ENCODE measurements at places on chromosomes 3 and 15. TPM values are rescaled to one million over a fixed set of nuclear protein-coding genes. Genes with fewer than 3 reads are reported as not detected.

CHMP2B gene
- total RNA-seq = 24.3 TPM

SGO1 gene
- not detected for total RNA-seq

PLD1 gene
- 105 TPM for total RNA-seq

ASB14 gene
- total RNA-seq = not detected

WDR72 gene
- not detected for total RNA-seq

SLC35A5 gene
- 39.5 TPM for total RNA-seq

STXBP5L gene
- total RNA-seq = 7.7 TPM

TGFBR2 gene
- 153 TPM for total RNA-seq

SKOR1 gene
- total RNA-seq = 0.17 TPM

BSN gene
- total RNA-seq = 1.2 TPM

CD80 gene
- 0.76 TPM for total RNA-seq

MEX3B gene
- total RNA-seq = 1.1 TPM

SPESP1 gene
- total RNA-seq = 1.7 TPM

GRCh38 chr3:106380232-106380631, 511.4 kb upstream of the CBLB start:
- H3K36me3 ChIP-seq = no peaks in the 10 kb centered on the region
- no peaks in the 10 kb centered on the region for H3K4me1 ChIP-seq
- no peaks in the 10 kb centered on the region for H3K27me3 ChIP-seq
- no peak overlapping the region for H3K4me3 ChIP-seq
- no peak for DNase-seq

DNA sequence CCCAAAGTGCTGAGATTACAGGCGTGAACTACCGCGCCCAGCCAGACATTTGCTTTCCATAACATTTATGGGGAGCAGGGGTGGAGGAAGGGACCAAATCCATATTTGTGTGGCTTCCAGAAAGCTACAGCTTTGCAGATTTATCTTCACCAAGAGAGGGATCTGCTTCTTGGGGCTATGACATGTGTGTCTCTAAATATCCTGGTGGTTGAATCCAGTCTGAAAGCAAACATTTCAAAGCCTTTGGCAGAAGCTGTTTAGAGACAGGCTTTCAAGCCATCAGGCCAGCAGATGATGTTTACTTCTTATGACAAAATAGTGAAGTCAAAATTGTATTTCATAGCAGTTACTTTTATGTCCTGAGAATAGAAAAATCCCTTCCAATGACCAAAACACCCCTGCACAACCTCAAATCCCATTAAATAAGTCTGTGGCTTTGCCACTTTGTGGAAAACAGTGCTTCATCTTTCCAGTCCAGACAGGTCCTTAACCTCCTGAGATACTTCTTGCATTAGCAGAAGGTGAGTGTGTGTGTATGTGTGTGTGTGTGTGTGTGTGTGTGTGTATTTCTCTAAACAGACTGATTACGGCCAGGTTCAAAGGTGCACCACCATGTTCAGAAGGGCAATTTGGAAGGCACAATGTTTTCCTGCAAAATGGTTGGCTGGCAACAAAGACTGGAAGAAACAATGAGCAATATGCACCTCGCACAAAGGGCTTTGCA, 191.4 kb upstream of the LRIG1 start:
- no peak for DNase-seq
- no peak overlapping the region for H3K27ac ChIP-seq
- H3K4me3 ChIP-seq = no peak overlapping the region

- no peaks in the 10 kb centered on the region for H3K4me1 ChIP-seq
- H3K27ac ChIP-seq = no peak overlapping the region
- no peak overlapping the region for H3K4me3 ChIP-seq
These were observed 2.8 kb upstream of the VGLL3 start for GRCh38 chr3:86993704-86994103.

DNA sequence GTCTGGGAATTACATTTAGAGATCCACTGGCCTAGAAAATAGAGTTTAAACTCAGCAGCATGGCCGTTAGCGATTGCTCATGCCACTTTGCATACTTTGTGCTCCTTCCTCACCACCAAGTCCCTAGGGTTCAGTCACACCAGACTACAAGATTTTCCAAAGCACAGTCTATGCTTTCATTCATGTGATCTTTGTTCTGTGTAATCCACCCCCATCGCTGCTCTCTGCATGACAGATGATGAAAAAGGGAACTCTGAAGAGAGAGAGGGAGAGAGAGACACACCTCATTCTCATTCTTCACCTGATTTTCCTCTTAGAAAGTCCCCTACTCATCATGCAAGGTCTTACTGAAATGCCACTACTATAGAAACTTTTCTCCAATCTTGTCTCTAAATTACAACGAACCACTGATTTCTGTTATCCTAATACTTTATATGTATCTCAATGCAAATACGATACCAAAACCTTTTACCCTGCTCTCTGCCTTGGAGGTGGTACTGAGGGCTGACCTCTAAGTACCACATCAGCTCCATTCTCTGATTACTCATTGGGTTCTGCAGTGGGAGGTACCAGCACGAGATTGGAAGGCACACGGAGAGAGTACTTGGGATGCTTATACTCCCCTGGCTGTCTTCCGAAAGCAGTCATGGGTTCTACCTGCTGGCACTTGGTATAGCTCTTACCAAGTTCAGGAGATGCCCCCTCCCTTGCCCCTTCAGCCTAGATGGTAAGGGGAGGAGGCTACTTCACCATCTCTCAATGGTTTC, 1.1 kb upstream of the PARP15 start:
- no peak overlapping the region for H3K27ac ChIP-seq
- H3K36me3 ChIP-seq = peaks cover 9% of the 10 kb centered on the region
- H3K4me3 ChIP-seq = no peak overlapping the region
- H3K4me1 ChIP-seq = peaks cover 11% of the 10 kb centered on the region

DNA sequence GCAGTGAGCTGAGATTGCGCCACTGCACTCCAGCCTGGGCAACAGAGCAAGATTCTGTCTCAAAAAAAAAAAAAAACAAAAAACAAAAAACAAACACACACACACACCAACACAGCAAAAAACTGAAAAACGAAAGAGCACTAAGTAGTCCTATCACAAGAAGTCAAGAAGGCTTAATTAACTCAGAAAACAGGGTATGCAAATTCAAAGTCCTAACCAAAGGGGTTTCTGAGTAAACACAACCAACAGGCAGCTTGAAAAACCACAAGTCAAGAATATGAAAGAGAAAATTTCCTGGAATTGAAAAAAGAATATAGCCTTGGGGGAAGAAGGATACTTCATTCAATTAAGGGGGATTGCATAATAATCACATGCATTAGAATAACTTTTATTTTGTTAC, 37.7 kb upstream of the PARP14 start:
- no peak for DNase-seq
- H3K36me3 ChIP-seq = no peaks in the 10 kb centered on the region
- no peak overlapping the region for H3K27ac ChIP-seq

- no peak overlapping the region for H3K27ac ChIP-seq
- H3K27me3 ChIP-seq = no peaks in the 10 kb centered on the region
- no peak overlapping the region for H3K4me3 ChIP-seq
- no peaks in the 10 kb centered on the region for H3K36me3 ChIP-seq
These were observed 14.0 kb upstream of the CCDC80 start for GRCh38 chr3:112654979-112655378.

DNA sequence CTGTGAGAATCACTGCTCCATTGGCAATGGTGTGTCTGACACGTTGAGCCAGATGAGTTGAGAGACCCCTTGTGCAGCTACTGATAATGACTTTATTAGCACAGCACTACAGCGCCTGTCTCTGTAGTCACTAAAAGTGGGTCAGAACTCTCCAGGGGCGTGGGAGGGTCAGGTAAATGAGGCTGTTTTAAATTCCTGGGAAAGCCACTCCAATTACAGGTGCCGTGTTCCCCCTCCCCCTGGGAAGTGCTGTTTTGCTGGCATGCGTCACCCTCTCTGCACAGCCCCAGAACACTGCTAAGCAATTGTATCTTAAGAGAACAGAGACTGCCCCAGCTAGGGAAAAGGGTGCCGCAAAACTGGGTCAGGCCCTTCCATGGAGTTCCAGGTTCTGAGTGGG, 21.5 kb upstream of the CPNE9 start:
- peak overlapping the region; percentile 8 for H3K27ac ChIP-seq
- H3K4me3 ChIP-seq = no peak overlapping the region
- DNase-seq = peak; percentile 36

DNA sequence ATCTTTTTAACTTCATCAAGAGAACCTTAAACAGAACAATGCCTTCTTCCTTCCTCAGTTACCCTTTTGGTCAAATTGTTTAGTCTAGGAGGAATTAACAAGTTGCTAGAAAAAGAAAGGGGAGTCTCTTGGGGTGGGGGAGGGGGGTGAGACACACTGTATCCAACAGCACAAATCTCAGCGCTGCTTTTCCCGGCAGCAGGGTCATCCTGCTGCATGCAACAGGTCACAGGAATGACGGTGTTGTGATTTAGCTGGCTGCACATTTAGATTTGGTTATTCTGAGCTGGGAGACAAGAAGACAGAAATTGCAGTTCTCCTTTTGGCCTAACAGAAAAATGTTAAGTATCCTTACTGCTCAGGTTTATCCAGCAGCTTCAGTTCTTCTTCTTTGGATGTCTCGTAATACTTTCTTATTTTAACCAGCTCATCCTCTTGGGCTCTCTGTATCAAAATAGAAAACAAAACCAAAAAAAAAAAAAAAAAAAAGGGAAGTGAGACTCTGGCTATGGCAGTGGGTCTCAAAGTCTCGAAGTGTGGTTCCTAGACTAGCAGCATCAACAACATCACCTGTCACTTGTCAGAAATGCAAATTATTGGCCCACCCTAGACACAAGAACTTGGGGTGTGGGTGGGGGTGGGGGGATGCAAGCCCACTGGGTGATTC, 190.5 kb downstream of the GREM1 start:
- H3K4me3 ChIP-seq = no peak overlapping the region
- no peaks in the 10 kb centered on the region for H3K27me3 ChIP-seq
- no peaks in the 10 kb centered on the region for H3K36me3 ChIP-seq
- no peak for DNase-seq
- H3K27ac ChIP-seq = peak overlapping the region; percentile 44

GRCh38 chr3:53880396-53881345, 1.3 kb downstream of the ACTR8 start:
- H3K36me3 ChIP-seq = peaks cover 58% of the 10 kb centered on the region
- DNase-seq = no peak
- H3K4me3 ChIP-seq = no peak overlapping the region
- H3K4me1 ChIP-seq = peaks cover 8% of the 10 kb centered on the region
- no peaks in the 10 kb centered on the region for H3K27me3 ChIP-seq
- no peak overlapping the region for H3K27ac ChIP-seq

DNA sequence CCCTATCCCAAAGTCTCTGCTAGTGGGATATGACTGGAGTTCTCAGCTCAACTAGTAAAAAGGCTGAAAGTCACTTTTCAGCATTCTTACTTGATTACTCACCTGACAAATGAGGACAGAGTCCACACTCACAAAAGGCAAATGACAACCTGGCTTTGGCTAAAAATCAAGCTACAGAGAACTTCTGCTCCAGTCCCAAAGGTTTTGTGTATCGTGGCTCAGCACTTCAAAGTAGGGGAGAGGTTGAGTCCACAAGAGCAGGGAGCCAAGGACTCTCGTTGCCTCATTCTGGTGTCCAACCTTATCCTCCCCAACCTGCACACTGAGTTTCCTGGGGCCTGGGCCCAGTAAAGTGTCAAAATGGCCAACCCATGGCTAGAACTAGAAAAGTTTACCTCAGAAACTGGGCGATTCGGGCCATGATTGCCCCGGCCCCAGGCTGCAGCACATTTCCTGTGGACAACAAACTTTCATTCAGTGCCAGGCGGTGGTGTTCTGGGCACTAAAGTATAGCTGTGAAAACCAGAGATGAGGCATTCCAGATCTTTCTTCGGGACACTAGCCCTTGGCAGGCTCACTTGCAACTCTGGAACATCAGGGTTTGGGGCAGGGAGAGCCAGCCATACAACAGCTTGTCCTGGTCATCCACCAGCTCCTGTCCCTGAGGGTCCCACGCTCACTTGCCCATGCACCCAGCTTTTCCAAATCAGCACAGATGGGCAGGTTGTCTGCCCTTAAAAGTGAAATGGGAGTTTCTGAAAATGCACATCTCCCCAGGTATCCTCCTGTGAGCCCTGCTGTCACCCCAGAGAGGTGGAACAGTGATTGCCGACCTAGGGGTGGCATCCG, 3.1 kb downstream of the ACAA1 start:
- no peaks in the 10 kb centered on the region for H3K27me3 ChIP-seq
- peak; percentile 29 for DNase-seq
- H3K27ac ChIP-seq = peak overlapping the region; percentile 3

GRCh38 chr15:41895491-41895890, 1.6 kb upstream of the SPTBN5 start:
- no peak overlapping the region for H3K27ac ChIP-seq
- H3K4me3 ChIP-seq = no peak overlapping the region
- no peaks in the 10 kb centered on the region for H3K36me3 ChIP-seq
- DNase-seq = no peak
- no peaks in the 10 kb centered on the region for H3K27me3 ChIP-seq

DNA sequence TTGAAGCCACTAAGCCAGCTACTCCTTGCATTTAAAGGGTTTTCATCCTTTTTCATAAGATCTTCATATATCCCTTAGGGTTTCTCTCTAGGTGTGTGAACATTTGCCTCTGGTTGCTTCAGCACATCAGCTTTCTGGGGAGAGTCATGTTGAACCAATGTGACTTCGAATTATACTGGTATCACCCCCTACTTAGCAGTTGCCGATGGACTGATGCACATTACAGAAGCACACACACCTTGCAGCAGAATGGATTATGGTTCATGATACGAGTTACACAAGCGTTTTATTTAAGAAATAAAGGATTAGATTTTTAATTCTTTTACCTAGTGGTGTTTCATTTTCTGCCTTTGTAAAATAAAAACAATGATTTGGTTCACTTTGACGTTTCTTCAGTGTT, 39.6 kb downstream of the FBXO22 start:
- no peaks in the 10 kb centered on the region for H3K4me1 ChIP-seq
- no peak overlapping the region for H3K27ac ChIP-seq
- no peaks in the 10 kb centered on the region for H3K27me3 ChIP-seq
- DNase-seq = no peak
- no peak overlapping the region for H3K4me3 ChIP-seq
- H3K36me3 ChIP-seq = no peaks in the 10 kb centered on the region

- H3K4me3 ChIP-seq = no peak overlapping the region
- H3K36me3 ChIP-seq = no peaks in the 10 kb centered on the region
- DNase-seq = no peak
- no peak overlapping the region for H3K27ac ChIP-seq
- no peaks in the 10 kb centered on the region for H3K27me3 ChIP-seq
These were observed 464.5 kb downstream of the RBMS3 start for GRCh38 chr3:29745232-29745870.

DNA sequence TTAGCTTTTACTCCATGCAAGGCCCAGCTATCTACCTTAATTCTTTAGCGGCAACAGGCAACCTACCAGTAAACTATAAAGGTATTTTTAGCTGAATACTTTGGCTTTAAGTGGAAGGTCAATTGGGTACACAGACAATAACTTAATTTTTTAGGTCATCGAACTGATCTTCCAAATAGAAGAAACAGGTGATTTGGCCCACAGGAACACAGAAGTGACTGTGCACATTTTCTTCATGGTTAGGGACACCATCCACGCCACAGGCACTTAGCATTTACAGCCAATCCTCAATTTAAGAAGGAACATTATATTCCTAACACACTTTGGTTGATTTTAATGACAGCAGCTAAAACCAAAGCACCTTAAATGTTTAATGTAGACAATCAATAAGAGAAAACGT, 1.9 kb downstream of the ARPP19 start:
- no peak overlapping the region for H3K27ac ChIP-seq
- no peak for DNase-seq
- no peak overlapping the region for H3K4me3 ChIP-seq
- no peaks in the 10 kb centered on the region for H3K36me3 ChIP-seq
- no peaks in the 10 kb centered on the region for H3K27me3 ChIP-seq
